ENCODE measurements at places on chromosomes 7 and 10.
A peak's percentile ranks its signal among the peaks of the same experiment; 100 is the strongest.

DNA sequence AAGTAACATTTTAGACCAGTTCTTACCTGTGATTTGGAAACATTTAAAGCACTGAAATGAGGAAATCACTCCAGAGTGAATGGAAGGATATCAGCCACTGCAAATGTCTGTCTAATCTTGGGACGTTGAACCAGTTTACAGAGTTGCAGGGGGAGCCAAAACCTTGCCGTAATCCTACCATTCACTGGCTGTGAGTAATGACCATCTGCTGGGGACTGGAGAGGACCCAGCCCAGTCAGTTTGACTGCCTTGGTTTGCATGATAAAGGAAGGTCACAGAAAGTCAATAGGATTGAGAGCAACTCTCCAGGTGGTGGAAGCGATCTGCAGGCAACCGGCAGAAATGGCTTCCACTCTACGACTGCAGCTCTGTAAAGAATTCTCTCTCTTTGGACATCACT, 167.2 kb downstream of the AKR1D1 start:
- DNase-seq = no peak

DNA sequence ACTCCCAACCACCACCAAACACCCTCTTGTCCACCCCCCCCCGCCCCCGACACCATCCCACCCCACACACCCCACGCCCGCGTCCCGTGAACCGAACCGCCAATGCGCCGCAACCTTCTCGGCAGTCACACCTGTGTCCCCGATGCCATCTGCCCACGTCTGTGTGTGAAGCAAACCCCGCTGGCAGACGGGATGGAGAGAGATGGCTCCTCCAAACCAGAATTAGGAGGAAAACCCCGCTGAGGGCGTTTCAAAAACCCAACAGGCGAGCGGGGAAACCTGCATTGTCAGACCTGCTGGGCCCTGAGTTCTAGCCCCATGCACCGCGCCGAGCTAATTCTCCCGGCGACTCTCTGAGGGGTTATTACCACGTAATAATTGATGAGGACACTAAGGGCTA, 28.6 kb upstream of the KCNK18 start:
- no peak for DNase-seq

GRCh38 chr10:43852149-43852548, 203.5 kb upstream of the ZNF32 start:
- no peak for DNase-seq

DNA sequence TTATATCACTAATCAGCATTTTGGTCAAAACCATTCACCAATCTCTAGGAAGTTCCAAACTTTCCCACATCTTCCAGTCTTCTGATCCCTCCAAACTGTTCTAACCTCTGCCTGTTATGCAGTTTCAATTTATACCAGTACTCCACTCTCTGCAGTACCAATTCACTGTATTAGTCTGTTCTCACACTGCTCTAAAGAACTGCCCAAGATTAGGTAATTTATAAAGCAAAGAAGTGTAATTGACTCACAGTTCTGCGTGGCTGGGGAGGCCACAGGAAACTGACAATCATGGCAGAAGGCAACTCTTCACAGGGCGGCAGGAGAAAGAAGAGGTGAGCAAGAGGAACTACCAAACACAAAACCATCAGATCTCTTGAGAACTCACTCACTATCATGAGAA, 374.9 kb downstream of the SORCS1 start:
- DNase-seq = no peak

DNA sequence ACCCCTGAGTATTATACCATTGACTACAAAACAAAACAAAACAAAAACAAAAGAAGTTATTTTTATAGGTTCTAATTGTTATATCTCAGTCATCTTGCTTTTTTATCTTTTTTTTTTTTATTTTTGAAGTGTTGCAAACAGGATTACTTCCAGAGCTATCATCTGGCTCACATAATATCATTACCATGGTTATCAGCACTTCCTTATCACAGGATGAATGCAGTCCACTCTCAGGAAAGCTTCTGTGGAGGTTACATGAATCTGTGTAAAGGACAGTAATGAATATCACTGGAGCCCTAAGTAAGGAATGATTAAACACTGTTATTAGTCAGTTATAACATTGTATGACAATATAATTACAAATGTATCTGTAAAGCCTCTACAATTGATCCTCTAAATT, 451.5 kb downstream of the PLXDC2 start:
- no peak for DNase-seq

- DNase-seq = no peak
Observed at GRCh38 chr10:75034714-75035258, 76.7 kb upstream of the SAMD8 start.

DNA sequence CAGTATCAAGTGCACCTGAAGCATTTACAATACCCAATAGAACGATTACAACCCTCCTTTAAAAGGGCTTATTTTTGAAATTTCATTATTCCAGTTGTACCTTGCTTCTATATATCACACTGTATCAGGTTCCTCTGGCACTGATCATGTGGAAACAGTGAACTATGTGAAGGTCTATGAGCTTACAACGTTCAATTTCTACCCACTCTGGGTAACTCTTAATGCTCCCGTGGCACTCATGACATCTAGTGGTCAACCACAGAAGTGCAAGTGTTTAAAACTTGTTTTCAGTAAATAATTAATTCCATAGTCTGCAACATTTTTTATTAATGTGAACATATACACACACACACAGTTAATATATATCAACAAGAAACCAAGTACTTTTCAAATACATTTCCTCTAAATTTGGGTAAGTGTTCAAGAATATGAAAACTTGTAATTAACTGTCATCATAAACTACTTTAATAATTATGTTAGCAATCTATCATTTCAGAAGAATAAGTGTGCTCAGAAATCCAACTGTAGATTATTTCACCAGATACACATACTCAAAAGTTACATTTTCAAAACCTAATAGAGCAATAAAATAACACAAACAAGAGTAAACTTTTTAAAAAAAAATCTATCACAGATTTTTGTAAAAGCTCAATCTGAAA, 61.0 kb downstream of the MPP7 start:
- DNase-seq = peak; percentile 63

DNA sequence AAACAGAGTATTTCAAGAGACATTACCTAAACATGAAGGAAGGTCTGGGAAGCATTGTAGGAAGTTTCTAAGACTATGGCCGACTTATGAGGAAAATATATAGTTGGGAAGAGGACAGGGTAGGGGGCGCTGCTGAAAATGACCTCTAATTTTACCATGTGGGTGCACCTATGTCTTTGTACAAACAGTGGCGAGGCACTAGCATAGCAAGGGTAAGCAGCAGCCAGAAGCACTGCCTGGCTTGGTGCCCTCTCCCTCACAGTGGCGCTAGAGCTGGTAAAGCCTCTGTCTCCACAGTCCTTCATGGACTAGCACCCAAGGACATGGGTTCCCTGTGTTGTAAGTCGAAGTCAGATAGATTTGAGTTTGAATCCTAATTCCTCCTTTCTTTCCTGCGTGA, 461.2 kb downstream of the INHBA start:
- DNase-seq = no peak

GRCh38 chr10:99689461-99689860, 30.2 kb downstream of the ENTPD7 start:
- no peak for DNase-seq

- no peak for DNase-seq
Observed at GRCh38 chr7:129122751-129123509, 21.6 kb upstream of the TSPAN33 start.

DNA sequence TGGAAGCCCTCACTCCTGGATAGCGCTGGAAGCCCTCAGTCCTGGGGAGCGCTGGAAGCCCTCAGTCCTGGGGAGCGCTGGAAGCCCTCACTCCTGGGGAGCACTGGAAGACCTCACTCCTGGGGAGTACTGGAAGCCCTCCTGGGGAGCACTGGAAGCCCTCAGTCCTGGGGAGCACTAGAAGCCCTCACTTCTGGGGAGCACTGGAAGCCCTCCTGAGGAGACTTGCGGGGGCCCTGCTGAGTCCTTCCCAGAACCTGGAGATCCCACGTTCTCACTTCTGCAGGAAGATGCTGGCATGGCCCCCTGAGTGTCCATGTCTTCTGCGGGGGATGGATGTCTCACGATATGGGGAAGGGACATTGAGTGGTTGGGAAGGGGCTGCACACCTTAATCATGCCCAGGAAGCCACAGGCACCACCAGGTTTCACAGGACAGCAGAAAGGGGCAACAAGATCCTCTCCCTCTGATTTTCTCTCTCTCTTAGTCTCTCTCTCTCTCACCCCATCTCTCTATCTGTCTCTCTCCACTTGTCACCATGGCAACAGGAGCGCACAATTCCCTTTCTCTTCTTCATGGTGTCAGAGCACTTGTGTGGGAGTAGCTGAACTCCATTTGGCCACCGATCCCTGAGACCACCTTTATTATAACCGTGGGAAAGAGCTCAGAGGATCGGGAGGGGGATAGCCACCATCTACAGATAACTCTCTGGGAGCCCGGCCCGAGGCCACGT, 267.0 kb downstream of the TCERG1L start:
- no peak for DNase-seq

DNA sequence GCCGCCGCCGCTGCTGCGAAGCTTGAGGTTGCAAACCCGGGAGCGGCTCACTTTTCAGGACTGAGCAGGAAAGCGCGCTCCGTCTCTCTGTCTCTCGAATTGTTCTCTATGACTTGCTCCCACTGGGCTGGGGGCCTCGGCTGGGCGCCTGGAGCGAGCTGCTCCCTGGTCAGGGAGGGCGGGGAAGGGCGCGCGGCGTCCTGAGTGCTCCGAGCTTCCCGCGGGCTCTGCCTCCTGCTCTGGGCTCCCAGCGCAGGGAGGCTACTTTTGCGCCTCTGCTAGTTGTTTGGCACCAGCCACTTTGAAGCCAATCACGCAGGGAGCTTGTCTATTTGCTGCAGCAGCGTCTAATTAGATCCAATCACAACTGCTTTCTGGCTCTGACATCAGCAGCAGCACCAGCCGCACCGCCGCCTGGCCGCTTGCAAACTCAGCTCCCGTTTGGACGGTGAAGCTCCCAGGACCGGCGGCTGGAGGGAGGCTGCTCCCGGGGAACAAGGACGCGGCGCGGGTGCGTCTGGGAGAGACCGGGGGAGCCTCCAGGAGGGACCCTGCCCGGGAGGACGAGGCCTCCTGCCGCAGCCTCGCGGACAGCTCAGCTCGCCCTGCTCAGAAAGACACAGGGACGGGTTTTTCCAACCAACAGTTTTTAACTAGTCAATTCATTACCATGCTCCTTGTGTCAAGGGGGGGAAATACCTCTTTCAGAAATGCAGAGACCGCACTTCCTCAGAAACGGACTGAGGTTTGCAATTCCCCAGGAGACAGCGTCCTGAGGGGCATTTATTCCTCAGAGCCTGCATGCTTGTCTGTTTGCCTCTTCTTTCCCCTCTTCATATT, at the start of gene ADARB2:
ADARB2 (minus strand) TSS at position 304 of the 840 bp plus-strand sequence.
- DNase-seq = no peak

GRCh38 chr7:94253686-94254085, 141.0 kb upstream of the COL1A2 start:
- DNase-seq = no peak

- no peak for DNase-seq
Observed at GRCh38 chr10:130112821-130113220, 2.2 kb upstream of the C10orf143 start.

DNA sequence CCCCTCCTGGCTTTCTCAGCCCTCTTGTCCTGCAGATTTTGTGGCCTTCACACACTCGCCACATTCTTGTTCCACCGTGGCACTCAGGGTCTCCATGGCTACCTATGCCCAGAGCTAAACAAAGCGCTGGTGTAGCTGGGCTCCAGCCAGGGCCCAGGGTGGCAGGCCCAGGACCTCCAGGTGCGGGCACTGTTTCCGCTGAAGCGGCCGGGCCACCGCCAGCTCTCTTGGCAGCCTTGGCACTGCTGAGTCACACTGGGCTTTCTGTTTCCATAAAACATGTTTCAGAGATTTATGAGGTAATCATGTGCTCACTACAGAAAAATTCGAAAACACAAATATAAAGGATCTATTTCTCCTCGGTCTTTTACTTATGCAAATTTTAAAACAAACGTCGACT, 51.3 kb downstream of the AOC1 start:
- no peak for DNase-seq

GRCh38 chr7:51318886-51319579, 2.4 kb upstream of the COBL start:
- DNase-seq = no peak

DNA sequence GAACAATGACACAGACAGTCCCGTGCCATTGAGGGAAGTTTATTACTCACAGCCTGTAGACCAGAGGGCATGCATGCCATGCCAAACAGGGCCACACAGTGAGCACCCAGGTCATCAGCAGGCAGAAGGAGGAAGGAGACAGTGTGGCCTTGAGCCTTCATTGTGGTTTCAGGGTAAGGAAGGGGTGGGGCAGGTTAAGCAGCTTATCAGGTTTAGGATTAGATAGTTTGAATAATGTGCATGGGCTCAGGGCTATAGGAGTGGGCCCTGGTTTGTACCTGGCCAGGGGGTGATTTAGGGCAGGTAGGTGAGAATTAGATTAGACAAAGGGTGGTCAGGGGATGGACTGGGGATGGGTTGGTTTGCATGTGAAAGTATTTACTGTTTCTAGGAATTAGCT, 67.9 kb downstream of the ADCY1 start:
- DNase-seq = no peak

DNA sequence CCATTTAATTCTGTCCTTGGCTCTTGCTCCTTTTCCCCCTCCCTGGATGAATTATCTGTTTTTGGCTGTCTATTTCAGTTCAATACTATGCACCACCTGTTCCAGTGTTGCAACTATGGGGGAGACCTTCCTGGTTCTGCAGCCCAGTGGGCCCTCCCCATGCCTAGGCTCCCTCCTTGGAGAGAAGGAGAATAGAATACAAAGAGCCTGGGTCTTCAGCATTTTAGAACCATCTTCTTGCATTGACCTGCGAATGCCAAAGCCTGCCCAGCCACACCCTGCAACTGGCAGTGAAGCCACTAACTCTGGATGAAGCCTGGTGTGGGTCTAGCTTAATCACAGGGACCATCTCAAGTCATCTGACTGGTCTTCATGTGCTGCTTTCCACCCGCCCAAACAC, 207.1 kb downstream of the HERPUD2 start:
- DNase-seq = no peak

GRCh38 chr7:150586785-150587152, 19.6 kb downstream of the GIMAP4 start:
- DNase-seq = no peak

- no peak for DNase-seq
Observed at GRCh38 chr7:57202274-57202673, 70.0 kb upstream of the ZNF479 start.

GRCh38 chr10:82402906-82403401, 528.0 kb downstream of the NRG3 start:
- DNase-seq = no peak

GRCh38 chr10:103739039-103739764, 116.2 kb downstream of the SH3PXD2A start:
- DNase-seq = peak; percentile 73

- no peak for DNase-seq
Observed at GRCh38 chr10:60230892-60231291, 158.8 kb downstream of the ANK3 start.

GRCh38 chr7:31368620-31369019, 28.1 kb upstream of the NEUROD6 start:
- no peak for DNase-seq

- DNase-seq = no peak
Observed at GRCh38 chr7:326809-327232, 36.9 kb downstream of the FOXL3 start.
